SJSA1 (cell line): ENCODE measurements at places on chromosomes 5 and 9. TPM values are rescaled to one million over a fixed set of nuclear protein-coding genes. Genes with fewer than 3 reads are reported as not detected.

DNA sequence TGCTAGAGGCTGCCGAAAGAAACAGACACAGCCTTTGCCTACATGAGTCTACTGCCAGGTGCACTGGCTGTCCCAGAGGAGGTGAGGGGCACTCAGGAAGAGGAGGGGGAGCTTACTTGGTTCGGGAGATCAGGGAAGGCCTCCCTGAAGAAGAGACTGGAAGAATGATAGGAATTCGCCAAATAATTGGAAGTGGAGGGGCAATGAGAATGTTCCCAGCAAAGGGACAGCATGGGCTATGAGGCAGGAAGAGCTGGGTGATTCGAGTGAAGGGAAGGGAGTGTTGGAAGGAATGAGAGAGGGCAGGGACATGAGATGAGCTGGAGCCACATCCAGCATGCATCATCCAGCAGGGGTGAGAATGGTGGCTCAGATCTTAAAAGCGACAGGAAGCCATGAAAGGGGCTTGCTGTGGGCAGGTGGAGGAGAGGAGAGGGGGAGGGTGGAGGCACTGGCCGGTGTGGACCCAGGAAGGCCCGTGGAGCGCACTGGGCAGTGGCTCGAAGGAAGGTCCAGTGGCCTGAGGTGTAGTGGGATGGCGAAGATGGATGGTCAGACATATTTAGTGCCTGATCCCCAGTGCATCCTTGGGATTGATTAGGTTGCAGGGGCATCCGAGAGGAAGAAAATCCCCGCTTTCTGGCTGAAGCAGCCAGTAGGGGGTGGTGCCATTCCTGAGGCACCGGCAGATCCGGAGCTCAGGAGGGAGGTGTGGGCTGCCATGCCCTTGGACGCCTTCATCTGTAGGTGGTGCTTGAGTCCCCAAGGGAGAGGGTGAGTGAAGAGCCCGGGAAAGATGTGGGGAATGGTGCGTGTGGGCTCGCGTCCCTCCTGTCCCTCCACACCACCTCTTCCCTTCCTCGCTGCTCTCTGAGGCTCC is 53.5 kb upstream of the GARNL3 start:
- H3K36me3 ChIP-seq, result no peaks in the 10 kb centered on the region
- H3K4me3 ChIP-seq, result no peak overlapping the region
- H3K4me1 ChIP-seq, result no peaks in the 10 kb centered on the region
- H3K27me3 ChIP-seq, result no peaks in the 10 kb centered on the region

DNA sequence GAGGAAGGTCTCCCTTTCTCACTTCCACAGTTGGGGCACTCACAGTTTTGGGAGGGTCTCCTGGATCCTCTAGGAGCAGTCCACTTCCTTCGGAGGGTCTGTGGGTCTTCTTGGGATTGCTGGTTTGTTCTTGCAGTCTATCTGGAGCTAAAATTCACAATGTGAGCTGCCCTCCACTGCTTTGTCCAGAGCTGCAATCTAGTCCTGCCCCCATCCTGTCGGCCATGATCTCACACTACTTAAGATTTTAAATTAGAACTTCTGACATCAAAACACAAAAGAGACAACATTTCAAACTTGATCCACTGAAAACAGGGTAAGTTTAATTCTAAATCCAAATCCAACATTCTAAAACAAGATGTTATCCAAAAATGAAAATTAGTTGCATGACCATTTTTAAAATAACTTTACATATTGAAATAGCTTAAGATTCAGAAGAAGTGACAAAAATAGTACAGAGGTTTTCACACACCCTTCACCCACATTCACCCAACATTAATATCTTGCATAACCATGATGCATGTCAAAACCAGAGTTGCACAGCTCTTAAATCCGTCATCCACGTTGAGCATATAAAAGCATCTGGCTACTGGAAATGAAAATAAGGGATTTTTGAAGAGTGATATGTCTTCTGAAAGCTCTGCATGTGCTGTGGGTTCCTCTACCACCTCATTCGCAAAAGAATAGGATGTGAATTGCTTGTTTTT is 113.7 kb upstream of the EPB41L4A start:
- H3K4me3 ChIP-seq, result no peak overlapping the region
- no peak for DNase-seq
- H3K27me3 ChIP-seq, result peaks cover 1% of the 10 kb centered on the region; the same call in 1 of the 2 replicates
- H3K36me3 ChIP-seq, result no peaks in the 10 kb centered on the region

DNA sequence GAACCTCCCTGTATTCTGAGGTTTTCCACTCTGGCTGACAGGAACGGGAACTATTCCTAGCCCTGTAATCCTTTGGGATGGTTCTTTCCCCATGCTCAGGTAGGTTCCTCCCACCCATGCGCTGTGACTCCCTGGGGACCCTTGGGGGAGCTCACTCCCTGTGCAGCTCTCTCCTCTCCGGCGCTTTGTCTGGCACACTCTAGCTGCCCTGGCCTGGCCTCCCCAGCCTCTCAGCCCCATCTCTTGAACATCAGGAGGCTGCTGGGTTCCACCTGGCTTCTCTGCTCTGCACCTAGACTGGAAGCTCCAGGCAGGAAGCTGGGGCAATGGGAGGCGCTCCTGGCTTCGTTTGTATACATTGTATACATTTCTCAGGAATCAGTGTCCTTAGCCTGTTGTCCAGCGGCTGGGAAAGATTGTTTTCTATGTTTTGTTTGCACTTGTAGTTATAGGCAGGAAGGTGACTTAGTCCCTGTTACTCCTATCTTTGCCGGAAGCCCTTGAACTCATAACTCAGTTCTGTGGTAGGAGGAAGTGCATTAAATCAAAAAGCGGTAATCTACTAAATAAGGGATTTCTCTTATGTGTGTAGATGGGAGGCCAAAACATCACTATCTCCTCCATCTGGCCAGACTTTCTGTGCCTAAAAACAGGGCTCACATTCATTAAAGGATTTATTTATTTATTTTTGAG is 20.4 kb downstream of the SLC25A25 start:
- H3K27ac ChIP-seq, result no peak overlapping the region
- H3K36me3 ChIP-seq, result peaks cover 13% of the 10 kb centered on the region
- H3K4me3 ChIP-seq, result no peak overlapping the region
- no peak for DNase-seq
- no peaks in the 10 kb centered on the region for H3K27me3 ChIP-seq

- H3K4me1 ChIP-seq, result no peaks in the 10 kb centered on the region
- H3K4me3 ChIP-seq, result no peak overlapping the region
- DNase-seq, result no peak
- no peak overlapping the region for H3K27ac ChIP-seq
Observed at GRCh38 chr5:116695681-116696080, 121.1 kb upstream of the SEMA6A start.

- H3K27ac ChIP-seq, result no peak overlapping the region
- no peaks in the 10 kb centered on the region for H3K27me3 ChIP-seq
- no peaks in the 10 kb centered on the region for H3K36me3 ChIP-seq
Observed at GRCh38 chr9:119284587-119285337, 84.5 kb downstream of the BRINP1 start.

- H3K27me3 ChIP-seq, result no peaks in the 10 kb centered on the region
- peaks cover 41% of the 10 kb centered on the region for H3K4me1 ChIP-seq
- DNase-seq, result no peak
- peak overlapping the region; percentile 79 for H3K27ac ChIP-seq
- H3K4me3 ChIP-seq, result peak overlapping the region; percentile 15
Observed at GRCh38 chr5:57783693-57784092, 301.1 kb upstream of the ACTBL2 start.

DNA sequence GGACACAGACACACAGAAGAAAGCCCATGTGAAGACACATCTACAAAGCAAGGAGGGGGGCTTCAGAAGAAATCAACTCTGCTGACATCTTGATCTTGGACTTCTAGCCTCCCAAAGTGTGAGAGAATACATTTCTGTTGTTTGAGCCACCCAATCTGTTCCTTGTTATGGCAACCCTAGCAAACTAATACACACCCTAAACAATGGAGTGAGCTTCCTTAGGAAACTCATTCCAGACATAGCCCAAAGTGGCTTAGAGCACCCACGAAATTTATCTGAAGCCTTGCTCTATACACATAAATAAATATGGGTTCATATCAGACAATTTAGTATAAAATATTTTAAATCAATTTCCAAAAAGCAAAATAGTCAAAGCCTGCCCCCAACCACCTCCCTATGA is 7.6 kb upstream of the TBC1D2 start:
- H3K27me3 ChIP-seq, result no peaks in the 10 kb centered on the region
- DNase-seq, result no peak
- no peak overlapping the region for H3K4me3 ChIP-seq

- H3K4me3 ChIP-seq, result no peak overlapping the region
- peaks cover 3% of the 10 kb centered on the region; the same call in 1 of the 2 replicates for H3K4me1 ChIP-seq
- H3K27ac ChIP-seq, result no peak overlapping the region
- no peaks in the 10 kb centered on the region for H3K27me3 ChIP-seq
Observed at GRCh38 chr9:14173713-14174112, 140.2 kb downstream of the NFIB start.

GRCh38 chr5:22986281-22986680 is 133.1 kb upstream of the CDH12 start:
- no peaks in the 10 kb centered on the region for H3K36me3 ChIP-seq
- H3K4me3 ChIP-seq, result no peak overlapping the region
- H3K27me3 ChIP-seq, result no peaks in the 10 kb centered on the region
- H3K4me1 ChIP-seq, result no peaks in the 10 kb centered on the region

DNA sequence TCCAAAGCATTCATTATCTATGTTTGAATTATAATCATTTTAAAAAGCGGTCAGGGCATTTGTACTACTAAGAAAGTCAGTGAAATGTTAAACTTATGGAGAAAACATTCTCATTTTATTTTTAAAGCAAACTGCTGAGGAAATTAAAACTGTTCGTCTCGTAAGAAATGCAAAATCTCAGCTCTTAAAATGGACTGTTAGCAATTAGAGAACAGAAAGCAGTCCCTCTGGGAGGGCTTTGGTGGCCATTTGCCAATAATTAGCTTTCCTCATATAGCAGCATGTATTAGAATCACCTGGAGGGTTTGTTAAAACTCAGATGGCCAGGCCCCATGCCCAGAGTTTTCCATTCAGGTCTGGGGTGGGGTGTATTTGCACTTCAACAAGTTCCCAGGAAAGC is 120.7 kb upstream of the RASEF start:
- H3K4me1 ChIP-seq, result no peaks in the 10 kb centered on the region
- H3K36me3 ChIP-seq, result no peaks in the 10 kb centered on the region
- H3K27ac ChIP-seq, result no peak overlapping the region
- DNase-seq, result no peak

Gene OGN
- not detected in 2 replicates for total RNA-seq

Gene INSL4
- total RNA-seq, result 0.81 TPM in 1 of 2 replicates, not detected in the other

Gene CSF2
- 0.68 TPM in 1 of 2 replicates, not detected in the other for total RNA-seq

DNA sequence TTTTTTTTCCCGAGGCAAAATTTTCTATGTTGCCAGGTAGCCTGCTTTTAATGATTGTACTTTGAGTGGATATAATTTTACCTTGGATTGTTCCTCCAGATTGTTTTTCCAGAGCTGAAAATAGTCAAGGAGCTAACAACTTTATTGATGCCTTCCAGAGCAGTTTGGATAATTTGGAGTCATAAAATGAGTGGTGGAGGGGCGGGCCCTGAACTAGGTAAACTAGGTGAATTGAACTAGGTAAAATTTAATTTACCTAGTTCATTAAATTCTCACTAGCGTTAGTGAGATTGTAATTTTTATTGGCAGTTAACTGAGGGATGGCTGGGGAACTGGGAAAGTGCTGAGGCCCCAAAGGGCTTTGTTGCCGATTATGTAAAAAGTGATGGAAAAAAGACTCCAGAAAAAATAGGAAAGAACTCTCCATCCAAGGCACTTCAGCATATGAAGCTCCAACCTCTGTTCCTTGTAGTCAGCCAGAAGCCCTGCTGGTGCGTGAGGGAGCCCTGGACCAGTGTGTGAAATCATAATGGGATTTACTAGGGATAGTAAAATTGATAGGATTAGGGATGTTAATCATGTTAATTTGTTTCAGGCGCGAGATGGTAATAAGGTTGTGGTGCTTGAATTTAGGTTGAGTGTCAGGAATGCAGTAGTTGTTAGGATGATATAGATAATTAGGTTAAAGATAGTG is 1.7 kb downstream of the DNAJC25 start:
- H3K4me1 ChIP-seq, result peaks cover 6% of the 10 kb centered on the region
- peaks cover 6% of the 10 kb centered on the region for H3K36me3 ChIP-seq
- no peak for DNase-seq
- no peak overlapping the region for H3K4me3 ChIP-seq

Gene DBH
- total RNA-seq, result not detected in 2 replicates

DNA sequence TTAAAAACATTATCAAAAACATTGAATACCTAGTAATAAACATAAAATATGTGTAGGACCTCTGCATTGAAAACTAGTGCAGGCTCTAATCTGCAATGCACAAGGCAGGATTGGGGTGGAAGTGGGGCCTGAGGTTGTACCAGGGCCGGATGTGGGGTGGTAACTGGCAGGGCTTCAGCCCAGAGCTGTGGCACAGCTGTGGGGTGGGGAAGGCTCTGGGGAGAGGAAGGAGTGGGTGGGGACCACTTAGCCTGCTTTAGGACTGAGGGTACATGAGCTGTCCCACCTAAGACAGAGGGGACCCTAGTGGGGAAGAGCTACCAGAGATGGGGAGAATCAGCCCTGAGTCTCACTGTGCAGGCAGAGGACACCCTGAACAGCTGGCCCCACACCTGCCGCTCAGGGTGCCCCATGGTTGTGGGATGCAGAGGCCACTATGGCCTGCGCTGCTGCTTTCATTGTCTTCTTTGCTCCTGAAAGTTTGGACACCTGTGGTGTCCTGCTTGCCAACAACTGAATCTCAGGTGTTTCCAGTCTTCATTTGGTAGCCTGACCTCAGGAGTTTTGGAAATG is 311.4 kb downstream of the TLE4 start:
- no peak for DNase-seq
- no peaks in the 10 kb centered on the region for H3K36me3 ChIP-seq
- H3K27me3 ChIP-seq, result no peaks in the 10 kb centered on the region
- H3K4me3 ChIP-seq, result no peak overlapping the region
